ENCODE measurements at places on chromosomes 4 and X.

- no peak for DNase-seq
These were observed 53.0 kb upstream of the GABRA2 start for GRCh38 chr4:46442963-46443362.

GRCh38 chrX:15441464-15441863, 51.7 kb downstream of the PIR start:
- DNase-seq: no peak

DNA sequence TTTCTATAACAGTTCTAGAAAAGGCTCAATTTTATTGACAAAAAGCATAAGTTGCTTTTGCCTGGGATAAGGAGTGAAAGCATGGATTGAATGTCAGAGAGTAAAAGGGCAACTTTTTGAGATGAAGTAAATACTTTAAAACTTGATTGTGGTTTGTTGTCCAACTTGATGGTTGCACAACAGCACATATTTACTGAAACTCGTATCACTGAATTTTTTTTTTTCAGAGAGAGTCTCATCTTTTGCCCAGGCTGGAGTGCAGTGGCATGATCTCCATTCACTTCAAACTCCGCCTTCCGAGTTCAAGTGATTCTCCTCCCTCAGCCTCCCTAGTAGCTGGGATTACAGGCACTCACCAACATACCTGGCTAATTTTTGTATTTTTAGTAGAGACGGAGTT, 856.8 kb downstream of the SH3BGRL start:
- DNase-seq: no peak

DNA sequence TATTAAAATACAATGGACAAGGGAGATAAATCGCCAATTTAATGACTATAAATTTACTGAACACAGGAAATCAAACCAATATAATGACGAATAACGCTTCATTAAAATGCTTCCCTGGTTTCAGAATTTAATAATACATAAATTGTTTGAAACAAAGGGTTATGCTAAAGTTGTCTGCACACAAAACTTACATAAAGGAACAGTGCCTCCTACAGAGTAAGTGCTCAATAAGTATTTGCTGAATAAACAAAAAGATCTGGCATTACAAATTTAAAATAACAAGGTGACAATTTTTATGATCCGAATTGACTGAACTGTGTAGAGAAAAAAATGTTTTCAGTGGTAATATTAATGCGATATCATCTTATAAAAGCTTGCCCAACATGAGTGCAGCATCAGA, 69.6 kb downstream of the NOCT start:
- DNase-seq: no peak

GRCh38 chr4:110898290-110898689, 275.4 kb upstream of the PITX2 start:
- no peak for DNase-seq

- no peak for DNase-seq
These were observed 58.4 kb upstream of the TMEM150C start for GRCh38 chr4:82620126-82620735.

DNA sequence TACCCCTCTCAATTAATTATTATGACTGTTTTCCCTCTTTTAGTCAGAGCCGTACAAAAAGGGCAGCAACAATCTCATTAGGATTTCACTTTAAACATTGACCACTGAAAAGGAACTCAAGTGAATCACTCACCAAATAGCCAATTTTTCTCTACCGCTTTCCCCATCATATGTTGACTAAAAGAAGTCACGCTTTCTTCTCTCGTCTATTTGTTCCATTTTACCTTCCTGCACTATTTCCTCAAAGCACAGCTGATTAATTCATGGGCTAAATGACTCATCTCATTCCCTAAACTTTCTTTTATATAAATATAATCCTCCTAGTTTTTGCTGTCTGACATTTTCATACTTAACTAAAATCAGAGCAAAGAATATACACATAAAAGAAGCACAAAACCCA, 8.2 kb downstream of the MID1 start:
- no peak for DNase-seq

DNA sequence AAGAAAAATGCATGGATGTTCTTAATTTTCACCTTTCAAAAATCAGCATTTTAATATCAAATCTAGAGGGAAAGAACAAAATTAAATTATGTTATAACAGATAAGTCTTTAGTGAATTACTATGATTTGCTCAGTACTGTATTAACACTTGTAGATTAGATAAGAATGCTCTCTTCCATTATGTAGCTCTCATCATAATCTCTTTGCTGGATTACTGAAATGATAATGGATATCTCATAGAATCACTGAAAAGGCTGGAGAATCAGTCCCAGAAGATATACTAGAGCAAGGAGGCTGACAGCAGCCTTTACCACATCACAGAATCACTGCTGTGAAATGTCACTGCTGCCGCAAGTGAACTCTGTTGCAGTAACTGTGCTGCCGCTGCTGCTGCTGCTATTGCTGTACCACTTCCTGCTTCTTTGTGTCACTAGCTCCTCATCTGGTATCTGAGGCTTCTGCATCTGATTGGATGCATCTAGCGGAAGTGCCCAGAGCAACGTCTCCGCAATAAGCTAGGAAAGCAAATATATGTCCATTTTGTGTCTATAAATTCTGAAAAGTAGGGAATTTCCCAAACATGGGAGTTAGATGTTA, 738.2 kb downstream of the ADGRL3 start:
- no peak for DNase-seq

Measured in stimulated activated naive B cell treated with anti-CD40 and anti-IgM and Interleukin-4, amounts not matched to agents 10 μg/mL and 1 μg/mL and 100 μg/mL, for 72 hours (primary cell).